Jurkat, Clone E6-1 (cell line): ENCODE measurements at places on chromosomes 1 and 21.
A peak's percentile ranks its signal among the peaks of the same experiment; 100 is the strongest.

DNA sequence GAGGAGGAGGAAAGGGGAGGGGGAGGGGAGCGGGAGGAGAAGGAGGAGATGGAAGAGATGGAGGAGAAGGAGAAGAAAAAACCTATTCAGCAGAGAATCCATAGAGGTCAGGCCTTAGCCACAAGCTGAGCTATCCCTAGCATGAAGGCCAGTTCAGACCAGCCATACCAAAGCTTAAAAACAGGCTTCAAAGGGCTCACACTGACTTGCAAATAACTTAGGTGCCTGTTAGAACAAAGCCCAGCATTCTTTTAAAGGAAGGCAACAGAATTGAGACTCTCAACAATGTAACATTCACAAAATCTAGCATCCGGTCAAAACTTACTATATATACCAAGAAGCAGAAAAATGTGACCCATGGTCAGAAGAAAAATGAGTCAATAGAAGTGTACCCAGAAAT is 43.6 kb upstream of the IFFO2 start:
- DNase-seq: no peak

GRCh38 chr1:40383488-40384412 is 10.2 kb downstream of the SMAP2 start:
- no peak for DNase-seq

GRCh38 chr1:216805233-216805632 is 82.0 kb upstream of the ESRRG start:
- DNase-seq: no peak

DNA sequence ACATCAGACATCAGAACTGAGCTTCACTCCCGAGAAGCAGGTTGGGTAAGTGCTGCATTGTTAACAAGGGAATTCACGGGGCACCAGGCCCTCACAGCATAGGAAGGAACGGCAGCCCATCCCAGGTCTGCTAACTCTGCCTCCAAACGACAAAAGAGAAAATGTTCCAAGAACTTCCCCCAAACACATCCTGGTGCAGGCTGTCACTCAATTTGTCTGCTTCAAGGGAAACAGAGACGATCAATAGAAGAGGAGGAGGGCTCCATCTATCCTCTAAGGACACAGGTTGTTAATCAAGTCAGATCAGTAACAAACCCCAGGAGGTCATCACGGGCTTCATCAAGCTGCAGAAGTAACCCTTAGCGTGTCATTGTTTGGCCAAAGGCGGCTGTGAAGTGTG is 3.5 kb upstream of the TSPEAR start:
- DNase-seq: no peak

DNA sequence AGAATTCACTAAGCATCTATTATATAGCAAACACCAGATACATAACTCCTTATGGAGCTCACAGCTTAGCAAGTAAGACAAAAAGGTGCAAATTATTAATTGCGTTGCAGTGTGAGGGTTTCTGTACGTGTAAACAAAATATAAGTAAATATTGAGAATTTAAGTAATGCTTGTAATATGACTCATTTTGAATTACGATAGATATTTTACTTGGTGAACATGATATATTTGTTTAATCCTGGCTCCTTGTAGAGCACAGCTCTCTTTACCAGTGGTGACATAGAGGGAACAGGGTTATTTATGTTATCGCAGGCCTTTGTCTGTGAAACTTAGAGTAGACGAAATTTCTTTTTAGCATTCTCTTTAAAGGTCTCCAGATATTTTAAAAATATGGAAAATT is 36.4 kb downstream of the LYPLAL1 start:
- no peak for DNase-seq

- DNase-seq: no peak
These were observed 233.9 kb upstream of the CAMK1G start for GRCh38 chr1:209349363-209350308.

GRCh38 chr1:225509770-225510169 is 81.9 kb upstream of the LBR start:
- DNase-seq: no peak

DNA sequence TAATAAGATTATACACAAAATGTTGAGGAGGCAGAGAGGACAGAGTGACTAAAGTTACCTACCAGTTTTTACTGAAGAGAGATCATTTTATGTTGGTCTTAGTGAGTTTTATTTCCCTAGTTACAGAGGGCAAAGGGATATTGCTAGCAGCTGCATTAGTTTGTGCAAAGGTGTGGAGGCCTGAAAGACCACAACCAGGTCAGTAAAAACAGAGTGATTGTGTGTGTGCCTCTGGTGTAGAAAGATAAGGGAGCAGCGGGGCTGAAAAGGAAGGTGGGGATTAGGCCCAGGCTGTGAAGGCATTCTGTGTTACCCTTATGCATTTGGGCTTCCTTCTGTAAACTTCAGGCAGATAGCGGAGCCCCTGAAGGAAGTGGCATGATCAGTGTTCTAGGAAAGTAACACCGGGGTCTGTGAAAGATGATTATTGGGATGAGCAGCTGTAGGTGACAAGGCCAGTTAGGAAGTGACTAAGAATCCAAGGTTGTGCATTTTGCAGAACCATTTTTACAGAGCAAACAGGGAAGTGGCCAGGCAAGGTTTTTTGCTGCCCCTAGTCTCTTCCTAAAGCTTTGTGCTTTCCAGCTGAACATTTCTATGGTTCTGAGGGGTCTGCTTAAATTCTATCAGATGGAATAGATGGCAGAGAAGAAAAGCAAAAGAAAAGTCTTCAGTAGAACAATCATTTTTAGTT is 3.7 kb downstream of the GADD45A start:
- no peak for DNase-seq

GRCh38 chr1:25642574-25643108 is 26.1 kb downstream of the MAN1C1 start:
- DNase-seq: peak; percentile 76

DNA sequence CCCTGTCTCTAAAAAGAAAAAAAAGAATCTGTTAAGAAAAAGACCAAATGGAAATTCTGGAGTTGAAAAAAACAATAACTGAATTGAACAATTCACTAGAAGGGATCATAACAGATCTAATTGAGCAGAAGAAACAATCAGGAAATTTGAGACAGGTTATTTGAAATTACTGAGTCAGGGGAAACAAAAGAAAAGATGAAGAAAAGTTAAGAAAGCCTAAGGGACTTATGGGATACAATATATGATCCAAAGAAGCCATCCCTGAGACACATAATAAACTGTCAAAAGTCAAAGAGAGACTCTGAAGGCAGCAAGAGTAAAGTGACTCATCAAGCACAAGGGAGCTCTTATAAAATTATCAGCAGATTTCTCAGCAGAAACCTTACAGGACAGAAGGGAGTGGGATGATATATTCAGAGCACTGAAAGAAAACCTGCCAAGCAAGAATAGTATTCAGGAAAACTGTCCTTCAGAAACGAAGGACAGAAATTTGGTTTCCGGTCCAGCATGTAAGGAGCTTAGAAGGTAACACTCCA is 44.5 kb downstream of the SLC2A1 start:
- no peak for DNase-seq

DNA sequence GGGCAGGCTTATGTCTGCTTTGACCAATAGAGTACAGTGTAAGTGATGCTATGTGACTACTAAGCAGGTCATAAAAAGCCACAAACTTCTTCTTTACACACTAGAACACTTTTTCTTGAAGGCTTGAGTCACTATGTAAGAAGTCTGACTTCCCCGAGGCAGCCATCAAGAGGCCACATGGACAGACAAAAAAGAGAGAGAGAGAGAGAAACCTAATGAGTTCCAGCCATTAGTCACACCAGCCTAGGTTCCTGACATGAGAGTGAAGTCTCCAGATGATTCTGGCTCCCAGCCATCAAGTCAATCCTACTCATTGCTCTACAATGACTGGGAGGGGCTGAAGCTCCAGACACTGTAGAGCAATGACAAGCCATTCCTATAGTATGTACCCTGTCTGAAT is 101.4 kb downstream of the LHX9 start:
- DNase-seq: no peak

DNA sequence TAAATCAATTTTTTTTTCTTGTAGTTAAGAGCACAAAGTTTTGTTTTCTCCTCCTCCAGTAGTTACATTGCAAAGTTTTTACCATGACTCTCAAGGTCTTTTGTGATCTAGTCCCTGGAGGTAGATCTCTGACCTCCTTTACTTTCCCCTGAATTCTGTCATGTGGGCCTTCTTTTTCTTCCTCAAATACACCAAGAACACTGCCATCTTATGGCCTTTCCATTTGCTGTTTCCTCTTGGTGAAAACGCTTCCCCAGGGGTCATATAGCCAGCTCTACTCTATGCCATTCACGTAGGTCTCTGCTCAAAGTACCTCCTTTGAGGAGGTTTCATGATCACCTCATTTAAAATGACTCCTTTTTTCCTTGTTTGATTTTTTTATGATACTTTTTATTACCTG is 2.7 kb downstream of the DDX20 start:
- no peak for DNase-seq

DNA sequence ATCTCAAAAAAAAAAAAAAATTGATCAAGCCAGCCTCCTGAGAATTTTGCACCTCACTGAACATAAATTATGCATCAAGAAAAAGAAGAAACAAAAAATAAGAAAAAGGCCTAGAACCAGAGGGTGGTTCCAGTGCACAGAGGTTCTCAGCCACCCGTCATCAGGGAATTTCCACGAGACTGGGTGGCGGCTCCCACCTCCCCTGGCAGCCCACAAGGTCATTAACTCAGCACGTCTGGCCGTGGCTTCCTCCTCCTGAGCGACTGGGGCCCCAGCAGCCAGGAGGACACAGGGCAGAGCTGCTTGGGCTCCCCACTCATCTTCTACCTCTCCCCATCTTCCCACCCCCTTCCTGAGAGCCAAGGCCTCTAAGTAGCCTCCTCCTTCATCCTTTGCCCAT is 15.7 kb upstream of the TMEM51 start:
- DNase-seq: no peak

DNA sequence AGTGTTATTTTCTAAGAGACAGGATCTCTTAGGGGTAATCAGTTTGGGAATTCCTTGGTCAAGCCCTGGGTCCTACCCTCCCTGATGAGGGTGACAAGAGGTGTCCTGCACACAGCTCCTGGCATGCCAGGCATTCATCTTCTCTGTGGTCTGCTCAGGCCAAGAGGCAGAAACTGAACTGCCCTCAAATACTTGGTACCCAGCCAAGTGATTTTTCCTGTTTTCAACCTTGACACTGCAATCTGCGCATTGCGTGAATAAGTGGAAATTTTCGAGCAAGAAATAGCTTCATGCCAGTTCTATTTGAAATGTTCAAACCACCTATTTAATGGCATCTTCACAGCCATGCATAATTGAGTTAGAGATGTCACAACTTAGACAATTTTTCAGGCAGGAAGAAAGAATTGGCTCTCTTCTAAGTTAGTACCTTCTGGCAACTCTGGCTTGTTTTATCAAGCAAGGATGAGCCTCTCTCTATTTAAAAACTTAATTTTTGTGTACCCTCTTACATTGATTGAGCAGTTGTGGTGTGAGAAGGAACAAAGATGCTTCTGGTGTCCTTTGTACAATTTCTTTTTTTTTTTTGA is 27.0 kb downstream of the DNM3 start:
- no peak for DNase-seq

- no peak for DNase-seq
These were observed 34.9 kb upstream of the IVNS1ABP start for GRCh38 chr1:185351734-185352466.
